Stimulated activated CD8-positive, alpha-beta memory T cell treated with anti-CD3 and anti-CD28 coated beads, Interleukin-12 subunit alpha, Interleukin-12 subunit beta, amount 100 ng/mL, for 4 hours (primary cell): ENCODE measurements at places on chromosomes 3 and 15.
A peak's percentile ranks its signal among the peaks of the same experiment; 100 is the strongest.

- no peak for DNase-seq
Measured at GRCh38 chr3:77203851-77204250, 164.0 kb downstream of the ROBO2 start.

- DNase-seq = no peak
Measured at GRCh38 chr15:78307976-78308375, 8.6 kb upstream of the SKIC8 start.

DNA sequence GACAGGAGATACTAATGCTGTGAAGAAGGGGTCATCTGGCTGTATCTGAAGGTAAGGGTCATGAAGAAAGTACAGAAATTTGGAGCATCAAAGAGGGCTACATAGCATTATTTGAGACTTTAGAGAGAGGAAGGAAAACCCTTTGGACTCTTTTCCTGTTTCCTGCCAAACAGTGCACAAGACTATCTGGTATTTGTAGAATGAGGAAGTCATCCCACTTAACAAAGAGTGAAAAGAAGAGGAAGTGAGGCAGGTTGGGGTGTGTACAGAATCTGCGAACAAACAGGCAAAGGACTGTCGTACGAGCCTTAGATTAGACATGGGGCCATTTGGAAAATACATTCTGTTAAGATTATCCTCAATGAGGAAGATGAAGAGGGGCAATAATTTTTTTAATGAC lies 546.8 kb upstream of the EPHA6 start:
- DNase-seq = no peak

DNA sequence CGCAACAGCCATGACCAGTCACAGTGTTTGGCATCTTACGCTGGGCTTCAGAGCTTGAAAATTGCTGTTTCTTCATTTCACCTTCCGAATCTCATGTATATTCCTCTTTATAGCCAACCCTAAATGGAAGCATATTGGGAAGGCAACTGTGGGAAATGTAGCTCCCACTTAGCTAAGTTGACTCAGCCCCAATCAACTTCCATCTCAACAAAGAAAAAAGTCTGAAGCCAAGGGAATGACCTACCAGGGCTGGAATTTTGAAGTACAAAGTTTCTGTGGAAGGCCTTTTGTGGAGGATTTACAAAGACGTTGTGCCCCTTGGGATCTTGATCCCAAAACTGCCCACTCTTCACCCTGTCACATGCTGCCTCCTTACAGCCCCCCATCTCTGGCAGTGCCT lies 85.2 kb upstream of the OXTR start:
- no peak for DNase-seq

- no peak for DNase-seq
Measured at GRCh38 chr15:91118817-91119590, 18.9 kb downstream of the SV2B start.

DNA sequence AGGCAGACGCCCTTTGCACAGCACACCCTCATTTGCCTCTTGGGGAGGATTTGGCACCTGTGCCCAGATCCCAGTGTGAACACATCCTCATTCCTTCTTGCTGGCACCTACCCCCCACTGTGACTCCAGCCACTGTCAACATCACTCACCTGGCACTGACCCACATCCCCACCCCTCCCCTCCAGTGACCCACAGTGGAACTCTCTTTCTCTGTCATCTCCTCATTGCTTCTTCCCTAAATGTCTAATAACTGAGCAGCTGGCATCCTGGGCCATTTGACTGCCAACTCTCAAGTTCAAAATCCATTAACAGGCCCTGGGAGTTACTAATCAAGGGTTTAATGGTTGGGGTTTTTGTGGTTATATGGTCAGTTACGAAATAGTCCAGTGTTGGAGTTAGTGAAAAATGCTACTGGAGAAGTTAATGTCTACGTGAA lies 14.4 kb downstream of the SNAPC5 start:
- no peak for DNase-seq

DNA sequence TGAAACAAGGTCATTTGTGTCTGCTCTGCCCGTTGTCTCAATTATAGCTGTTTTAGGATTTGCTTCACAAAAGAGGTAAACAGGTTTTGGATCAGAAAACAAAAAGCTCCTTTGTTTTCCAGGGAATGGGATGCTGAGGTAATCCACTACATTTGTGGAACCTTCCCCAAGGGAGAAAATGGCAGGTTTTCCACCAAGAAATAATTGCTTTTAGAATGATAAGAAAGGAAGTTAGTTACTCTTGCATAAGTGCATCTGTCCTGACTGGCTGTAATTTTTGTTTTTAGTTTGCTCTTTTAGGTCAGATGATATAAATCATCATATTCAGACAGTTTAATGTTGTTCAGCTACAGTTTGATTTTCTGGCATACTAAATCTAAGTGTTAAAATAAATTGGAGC lies 198.5 kb upstream of the COL8A1 start:
- no peak for DNase-seq

GRCh38 chr15:79736435-79737000 lies 160.3 kb downstream of the MTHFS start:
- DNase-seq = no peak

DNA sequence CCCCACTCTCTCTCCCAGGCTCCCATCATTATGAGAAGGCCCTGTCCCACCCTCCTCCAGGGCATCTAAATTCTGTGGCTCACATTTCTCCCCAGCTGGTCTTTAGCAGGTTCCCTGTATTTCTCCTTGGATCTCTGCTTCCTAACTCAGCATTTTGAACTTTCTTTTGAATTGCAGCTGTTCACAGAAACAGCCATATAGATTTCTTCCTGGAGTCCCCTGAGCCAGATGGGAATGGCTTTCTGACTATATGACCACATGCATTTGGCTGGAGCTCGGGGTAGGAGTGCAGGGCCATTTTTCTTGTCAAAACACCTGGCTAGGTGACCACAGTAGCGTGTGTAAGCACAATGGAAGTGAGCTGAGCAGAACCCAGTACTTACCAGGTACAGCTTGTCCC lies 22.0 kb downstream of the RBP2 start:
- no peak for DNase-seq

DNA sequence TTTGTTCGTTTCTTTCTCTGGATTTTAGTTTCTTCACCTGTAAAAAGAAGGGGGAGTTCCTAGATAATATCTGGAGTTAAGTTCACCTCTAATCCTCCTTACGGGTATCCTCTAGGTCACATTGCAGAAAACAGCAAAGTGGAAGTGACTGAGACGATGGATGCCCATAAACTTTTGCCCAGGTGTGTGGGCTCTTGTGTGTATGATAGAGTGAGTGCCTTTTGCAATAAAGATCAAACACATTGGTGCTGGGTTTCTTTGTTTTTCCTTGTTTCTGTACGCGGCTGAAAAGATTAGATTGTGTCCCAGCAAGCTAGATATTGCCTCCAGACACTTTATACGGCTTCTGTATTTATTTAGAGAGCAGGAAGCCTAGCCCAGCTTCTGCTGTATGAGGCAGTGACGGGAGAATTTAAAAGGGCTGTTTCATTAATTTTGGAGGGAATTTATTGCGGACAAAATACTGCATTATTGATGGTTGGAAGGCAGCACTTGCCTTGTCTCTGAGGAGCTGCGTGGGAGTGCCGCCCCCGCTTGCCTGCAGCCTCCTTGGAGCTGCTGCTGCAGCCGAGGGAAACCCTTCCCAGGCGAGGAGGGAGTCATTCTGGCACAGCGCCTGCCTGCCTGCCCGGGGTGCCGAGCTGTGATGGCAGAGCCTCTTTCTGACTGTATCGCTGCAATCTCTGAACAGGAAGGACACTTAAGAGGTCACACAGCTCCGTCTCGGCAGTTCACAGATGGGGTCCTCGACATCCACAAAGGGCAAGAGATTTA lies 38.5 kb downstream of the PYDC2 start:
- DNase-seq = no peak

- DNase-seq = no peak
Measured at GRCh38 chr3:102215166-102215565, 219.6 kb upstream of the ZPLD1 start.

GRCh38 chr3:153840487-153840886 lies 280.7 kb upstream of the ARHGEF26 start:
- DNase-seq = no peak

- DNase-seq = no peak
Measured at GRCh38 chr15:60682115-60682514, 203.2 kb upstream of the ICE2 start.

DNA sequence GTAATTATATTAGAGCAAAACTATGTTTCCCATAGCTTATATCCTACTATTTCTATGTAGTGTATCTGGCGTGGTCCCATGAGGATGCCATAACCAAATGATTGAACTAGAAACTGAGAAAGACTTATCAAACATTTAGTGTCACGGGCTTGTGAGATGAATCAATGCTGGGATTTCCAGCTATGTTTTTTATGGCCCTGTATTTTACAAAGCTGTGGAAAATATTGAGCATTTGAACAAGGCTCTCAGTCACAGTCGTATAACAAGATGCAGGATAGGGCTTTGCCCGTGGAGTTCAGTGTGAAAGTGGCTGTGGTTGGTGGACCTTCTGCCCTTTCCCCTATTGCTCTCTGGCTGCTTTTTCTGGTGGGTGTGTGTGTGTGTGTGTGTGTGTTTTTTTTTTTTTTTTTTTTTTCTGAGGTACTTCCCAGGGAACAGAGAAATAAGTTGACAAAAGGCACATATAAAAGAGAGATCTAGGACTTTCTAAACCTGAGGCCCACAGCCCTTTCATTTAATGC lies 60.7 kb downstream of the CACNA1D start:
- no peak for DNase-seq

DNA sequence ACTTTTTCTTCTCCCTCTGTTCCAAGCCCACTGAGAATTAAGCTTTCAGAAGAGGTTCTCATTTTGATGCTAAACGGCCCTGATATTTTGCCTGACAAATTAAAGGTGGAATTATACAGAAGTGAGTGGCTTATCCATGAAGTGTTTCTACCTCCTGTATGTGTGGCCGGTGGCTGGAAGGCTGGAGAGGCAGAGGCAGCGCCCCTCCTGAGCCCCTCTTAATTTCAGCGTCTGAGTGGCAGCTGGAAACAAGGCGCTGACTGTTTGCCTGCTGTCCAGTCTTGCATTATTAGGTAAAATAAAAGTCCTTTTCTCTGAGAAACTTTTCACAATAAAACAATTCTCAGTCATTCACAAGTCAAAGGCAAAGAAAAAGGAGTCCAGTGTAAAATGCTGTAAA lies 685.7 kb downstream of the MCTP2 start:
- DNase-seq = no peak

DNA sequence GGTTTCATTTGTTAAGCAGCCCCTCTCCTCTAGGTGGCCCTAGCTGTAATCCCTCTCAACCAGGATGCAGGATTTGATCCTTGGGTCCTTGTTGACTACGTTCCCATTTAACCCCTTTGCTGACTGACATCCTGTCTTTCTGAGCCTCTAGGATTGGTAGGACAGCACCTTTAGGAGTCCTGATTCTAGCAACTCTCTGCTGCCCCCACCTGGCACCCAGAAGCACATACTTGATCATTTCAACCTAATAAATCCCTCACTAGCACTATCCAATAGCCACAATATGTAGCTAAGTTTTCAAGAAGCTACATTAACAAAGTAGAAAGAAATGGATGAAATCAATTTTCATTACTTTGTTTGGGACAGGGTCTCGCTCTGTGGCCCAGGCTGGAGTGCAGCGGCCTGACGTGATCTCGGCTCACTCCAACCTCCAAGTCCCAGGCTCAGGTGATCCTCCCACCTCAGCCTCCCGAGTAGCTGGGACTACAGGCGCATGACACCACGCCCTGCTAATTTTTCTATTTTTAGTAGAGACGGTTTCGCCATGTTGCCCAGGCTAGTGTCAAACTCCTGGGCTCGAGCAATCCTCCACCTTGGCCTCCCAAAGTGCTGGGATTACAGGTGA lies 28.3 kb downstream of the RSL24D1 start:
- peak; percentile 6 for DNase-seq

GRCh38 chr15:73741321-73741836 lies 11.8 kb downstream of the INSYN1 start:
- no peak for DNase-seq

GRCh38 chr3:141455603-141456300 lies 31.1 kb upstream of the RASA2 start:
- no peak for DNase-seq

DNA sequence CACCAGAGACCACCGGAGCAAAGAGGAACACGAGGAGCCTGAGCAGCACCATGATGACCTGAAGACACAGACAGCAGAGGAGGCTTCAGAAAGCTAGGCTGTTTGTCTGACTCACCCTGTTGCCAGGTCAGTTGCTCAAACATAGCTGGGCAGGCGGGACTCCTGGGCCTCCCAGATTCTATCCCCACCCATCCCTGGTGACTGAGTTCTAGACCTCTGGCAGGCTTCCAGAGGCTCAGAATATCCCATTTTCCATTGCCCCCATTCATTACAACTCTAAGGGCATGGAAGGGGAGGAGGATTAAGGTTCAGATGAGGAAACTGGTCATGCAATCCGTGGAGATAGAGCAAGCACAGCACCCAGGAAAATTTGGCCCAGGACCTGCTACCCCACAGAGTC lies at the start of gene CDHR4:
CDHR4 (minus strand) TSS at position 113 of the 400 bp plus-strand sequence; CDS start at position 52, 61 bp downstream.
- no peak for DNase-seq

DNA sequence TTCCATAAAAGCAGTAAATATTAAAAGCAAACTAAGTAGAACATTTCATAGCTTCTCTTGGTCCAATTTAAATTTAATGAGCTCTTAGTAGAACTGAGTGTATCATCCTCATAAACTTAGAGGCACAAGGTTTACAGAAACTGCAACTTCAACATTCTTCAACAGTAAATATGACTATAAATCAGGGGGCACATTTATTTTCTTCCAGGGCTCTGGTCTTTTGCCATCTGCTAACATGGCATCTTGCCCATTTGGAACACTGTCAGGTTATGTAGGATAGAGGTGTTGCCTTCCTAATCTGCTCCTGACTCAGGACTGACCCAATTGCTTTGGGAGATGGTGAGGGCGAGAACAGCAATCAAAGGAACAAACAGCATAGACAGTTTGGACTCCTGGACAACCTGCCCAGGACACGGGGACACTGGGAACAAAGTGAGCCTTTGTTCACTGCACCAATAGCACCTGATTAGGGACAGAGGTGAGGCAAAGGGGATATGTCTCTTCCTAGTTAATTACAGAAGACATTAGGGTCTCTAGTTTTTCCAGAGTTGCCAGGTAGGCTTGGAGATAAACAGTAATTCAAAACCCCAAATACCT lies 610.2 kb upstream of the ROBO2 start:
- DNase-seq = no peak

GRCh38 chr3:186990878-186991308 lies 60.6 kb downstream of the ST6GAL1 start:
- DNase-seq = no peak

DNA sequence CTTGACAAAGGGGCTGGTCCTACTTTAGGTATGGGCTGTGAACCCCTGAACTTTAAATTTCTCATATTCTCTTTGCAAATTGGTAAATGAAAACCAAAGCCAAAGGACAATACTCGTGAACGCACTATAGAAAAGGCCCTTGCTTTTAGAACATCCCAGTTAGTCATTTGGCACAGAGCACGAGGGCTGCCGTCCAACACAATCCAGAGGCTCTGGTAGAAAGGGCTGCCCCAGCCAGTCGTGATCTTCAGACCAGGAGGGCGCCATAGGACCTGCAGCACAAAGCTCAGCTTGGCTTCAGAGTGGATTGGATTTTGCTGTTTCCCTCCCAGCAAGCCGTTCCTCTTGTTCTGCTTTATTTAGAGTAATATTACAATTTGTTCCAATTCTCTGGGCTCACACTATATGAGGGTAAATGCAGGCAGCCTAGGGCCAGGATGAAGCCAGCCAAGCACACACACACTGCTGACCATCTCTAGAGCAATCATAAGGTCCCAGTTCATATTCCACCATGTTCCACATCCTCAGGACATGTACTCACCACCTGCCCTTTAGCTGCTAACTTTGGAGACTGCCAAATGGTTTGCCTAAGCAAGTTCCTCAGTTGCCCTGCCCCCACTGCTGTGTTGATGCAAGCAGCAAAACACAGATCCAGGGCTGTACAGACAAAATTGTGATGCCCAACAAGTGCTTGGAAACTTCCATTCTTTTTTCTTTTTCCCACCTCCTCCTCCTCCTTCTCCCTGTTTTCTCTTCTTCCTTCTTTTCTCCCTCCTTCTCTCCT lies 6.0 kb upstream of the BFSP2 start:
- no peak for DNase-seq
